ENCODE measurements at places on chromosomes 16 and 17. TPM values are rescaled to one million over a fixed set of nuclear protein-coding genes. Genes with fewer than 3 reads are reported as not detected.

Gene SHISA6
- not detected for total RNA-seq

DNA sequence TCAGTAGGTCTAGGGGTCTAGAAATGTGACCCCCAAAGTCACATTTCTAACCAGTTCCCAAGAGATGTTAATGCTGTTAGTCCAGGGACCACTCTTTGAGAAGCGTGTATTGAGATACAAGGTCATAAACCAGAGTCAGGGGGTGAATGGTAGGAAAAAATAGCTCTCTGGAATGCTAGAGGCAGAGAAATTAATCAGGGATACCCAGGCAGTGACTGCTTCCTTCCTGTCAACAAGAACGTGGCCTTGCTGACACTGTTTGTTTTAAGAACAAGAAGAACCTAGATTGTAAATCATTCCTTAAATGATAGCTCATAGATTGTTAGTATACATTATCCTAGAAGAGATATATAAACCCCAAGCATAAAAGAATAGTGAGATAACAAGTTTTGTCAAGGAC lies 43.8 kb downstream of the PITPNM3 start:
- no peak for DNase-seq

GRCh38 chr17:41785859-41786226 lies 668 bp downstream of the JUP start:
- DNase-seq = no peak

DNA sequence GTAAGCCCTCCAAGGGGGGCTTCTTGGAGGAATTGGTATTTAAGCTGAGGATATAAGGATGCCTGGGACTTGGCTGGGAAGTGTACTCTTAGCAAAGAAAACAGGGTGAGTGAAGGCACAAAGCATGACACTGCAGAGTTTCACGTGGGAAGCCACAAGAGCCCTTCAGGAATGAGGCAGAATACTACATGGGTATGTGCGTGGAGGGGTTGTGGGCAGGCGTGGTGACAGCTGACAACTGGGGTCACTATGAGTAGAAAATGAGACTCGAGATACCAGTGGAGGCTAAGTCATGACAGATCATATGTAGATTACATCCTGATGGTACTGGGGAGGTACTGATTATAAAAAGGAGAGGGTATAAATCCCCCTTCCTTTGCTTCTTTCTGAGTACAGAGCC lies 78.1 kb upstream of the XYLT1 start:
- no peak for DNase-seq

Gene ARL17B
- 15.6 TPM for total RNA-seq

GRCh38 chr16:89482817-89483205 lies 7.5 kb downstream of the ANKRD11 start:
- no peak for DNase-seq

- no peak for DNase-seq
These were observed 4.3 kb downstream of the AMDHD2 start for GRCh38 chr16:2524339-2524938.

DNA sequence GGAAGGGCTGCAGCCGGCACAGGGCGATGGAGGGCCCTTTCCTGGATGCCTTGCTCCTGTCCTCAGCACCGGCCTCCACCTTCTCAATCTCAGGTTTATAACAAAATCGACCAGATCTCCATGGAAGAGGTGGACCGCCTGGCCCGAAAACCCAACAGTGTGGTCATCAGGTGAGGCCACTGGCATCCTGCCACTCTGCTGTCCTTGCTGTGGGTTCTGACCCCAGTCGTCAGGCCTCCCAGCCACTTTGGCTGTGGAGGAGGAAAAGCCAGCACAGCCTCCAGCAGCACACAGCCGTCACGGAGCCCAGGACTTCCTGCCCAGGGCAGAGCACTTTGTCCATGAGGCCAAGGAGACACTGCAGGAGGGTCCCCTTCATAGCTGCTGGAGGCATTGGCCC lies 6.7 kb upstream of the MYO15A start:
- DNase-seq = no peak

- no peak for DNase-seq
These were observed 4.0 kb downstream of the LIMD2 start for GRCh38 chr17:63695889-63696288.

Data from activated T-helper 2 cell treated with anti-CD3 and anti-CD28 coated beads, Interferon-gamma antibody, Interleukin-2, Interleukin-4, amounts not matched to agents 10 μg/mL and 5 μg/mL and 100 μg/mL, durations not matched to agents 14 hours and 24 hours and 36 hours (primary cell).